ENCODE measurements at places on chromosomes 11 and 22. TPM values are rescaled to one million over a fixed set of nuclear protein-coding genes. Genes with fewer than 3 reads are reported as not detected.

- DNase-seq = no peak
These were observed 79.4 kb downstream of the ZC3H12C start for GRCh38 chr11:110172468-110173065.

GRCh38 chr22:20424568-20424931, 13.1 kb downstream of the SCARF2 start:
- DNase-seq = no peak

AGBL2 gene
- 2.3 TPM for total RNA-seq

DNA sequence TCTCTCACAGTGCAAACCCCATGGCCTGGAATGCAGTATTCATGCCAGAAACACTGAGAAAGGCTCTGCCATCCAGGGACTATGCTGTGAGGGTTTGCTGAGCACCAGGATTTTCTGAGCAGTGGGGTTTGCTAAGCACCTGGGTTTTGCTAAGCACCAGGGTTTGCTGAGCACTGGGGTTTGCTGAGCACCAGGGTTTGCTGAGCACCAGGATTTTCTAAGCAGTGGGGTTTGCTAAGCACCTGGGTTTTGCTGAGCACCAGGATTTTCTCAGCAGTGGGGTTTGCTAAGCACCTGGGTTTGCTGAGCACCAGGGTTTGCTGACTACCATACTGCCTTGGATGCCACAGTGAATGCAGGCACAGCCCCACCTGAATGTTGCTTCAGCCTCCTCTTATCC, 48.3 kb upstream of the SMIM38 start:
- DNase-seq = no peak

VWA5A gene
- total RNA-seq = 48.8 TPM

F2 gene
- not detected for total RNA-seq

DNA sequence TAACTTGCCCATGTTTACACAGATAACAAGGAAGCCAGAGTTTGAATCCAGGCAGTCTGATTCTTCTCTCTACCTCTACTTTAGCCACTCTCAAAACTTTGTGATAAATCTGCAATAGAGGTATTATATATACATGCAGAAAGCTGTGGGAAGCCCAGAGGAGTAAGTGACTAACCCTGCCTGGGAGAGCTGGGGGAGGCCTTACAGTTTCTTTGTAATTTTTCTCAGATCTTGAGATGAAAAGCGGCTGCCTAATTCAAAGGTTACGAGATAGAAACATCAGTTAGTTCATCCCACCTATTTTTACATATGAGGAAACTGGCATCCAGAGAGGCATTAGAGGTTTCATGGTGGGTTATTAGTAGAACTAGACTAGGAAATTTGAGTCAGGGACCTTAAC, 4.9 kb downstream of the STIM1 start:
- no peak for DNase-seq

RASSF10 gene
- total RNA-seq = 1.5 TPM

Measured in left colon (tissue), 2 donors.